ENCODE measurements at places on chromosomes 3 and 15. TPM values are rescaled to one million over a fixed set of nuclear protein-coding genes. Genes with fewer than 3 reads are reported as not detected.

DNA sequence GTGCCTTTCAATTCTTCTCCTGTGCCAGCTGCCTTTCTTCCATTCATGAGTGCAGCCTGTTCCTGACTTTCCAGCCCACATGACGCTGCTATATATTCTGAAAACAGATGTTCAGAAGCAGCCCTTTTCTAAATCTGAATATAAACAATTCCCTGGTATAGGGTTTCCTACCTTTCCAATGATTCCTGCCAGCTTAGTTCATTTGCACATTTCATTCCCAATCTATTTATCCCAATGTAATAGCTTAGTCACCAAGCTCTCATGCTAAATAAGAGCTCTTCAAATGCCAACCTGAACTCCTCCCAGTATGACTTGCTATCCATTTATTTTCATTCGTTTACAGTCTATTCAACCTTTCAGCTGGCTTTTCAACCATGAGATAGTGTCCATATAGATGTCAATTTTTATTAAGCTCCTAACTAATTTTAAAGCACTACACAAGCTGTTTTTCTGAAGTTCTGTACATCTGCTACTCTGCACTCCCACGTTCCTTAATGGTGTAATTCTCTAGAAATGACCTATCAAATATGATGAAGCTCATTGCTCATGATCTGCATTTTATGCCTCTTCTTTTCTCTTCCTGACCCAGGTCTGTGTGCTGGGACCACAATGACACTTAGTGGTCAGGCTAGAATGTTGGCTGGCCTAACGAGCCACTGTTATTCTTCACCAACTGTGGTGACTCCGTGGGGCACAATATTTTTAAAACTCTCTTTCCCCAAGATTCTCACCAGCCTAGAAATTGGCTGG lies 605.0 kb upstream of the TBL1XR1 start:
- no peak for DNase-seq

Gene FETUB
- polyA plus RNA-seq: not detected

DNA sequence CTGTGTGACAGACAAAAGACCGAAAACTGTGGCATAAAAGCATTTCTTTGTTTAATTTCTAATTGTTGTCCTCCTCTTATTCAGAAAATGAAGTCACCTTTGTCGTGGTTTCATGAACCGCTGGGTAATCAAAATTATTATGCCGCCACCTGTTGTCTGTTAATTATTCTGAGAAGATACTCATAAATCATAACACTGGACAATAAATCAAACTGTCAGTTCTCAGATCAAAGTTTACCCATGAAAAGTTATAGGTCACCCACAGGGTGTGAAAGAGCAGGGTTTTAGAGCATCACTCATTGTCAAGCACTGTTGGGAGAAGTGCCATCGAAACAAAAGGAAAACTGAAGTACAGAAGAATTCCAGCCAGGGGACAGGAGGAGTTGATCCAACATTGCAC lies 474.3 kb downstream of the NR2F2 start:
- DNase-seq: no peak

DNA sequence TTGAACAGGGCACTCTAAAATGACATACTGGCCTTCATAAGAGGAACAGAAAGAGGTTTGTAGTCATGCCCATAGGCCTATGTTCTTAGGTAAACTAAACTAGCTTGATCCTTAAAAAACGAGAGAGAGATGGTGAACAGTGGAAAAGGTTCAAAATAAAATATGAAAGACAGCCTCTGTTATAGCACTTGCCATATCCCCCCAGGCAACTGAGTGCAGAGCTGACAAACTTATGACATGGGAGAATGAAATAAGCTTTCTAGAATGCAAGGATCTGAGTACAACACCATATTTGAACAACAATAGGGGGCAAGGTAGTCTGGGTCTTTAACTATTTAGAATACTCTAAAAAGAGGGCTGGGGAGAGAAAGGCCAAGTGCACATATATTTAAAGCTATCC lies 700.6 kb upstream of the CFAP20DC start:
- DNase-seq: no peak

DNA sequence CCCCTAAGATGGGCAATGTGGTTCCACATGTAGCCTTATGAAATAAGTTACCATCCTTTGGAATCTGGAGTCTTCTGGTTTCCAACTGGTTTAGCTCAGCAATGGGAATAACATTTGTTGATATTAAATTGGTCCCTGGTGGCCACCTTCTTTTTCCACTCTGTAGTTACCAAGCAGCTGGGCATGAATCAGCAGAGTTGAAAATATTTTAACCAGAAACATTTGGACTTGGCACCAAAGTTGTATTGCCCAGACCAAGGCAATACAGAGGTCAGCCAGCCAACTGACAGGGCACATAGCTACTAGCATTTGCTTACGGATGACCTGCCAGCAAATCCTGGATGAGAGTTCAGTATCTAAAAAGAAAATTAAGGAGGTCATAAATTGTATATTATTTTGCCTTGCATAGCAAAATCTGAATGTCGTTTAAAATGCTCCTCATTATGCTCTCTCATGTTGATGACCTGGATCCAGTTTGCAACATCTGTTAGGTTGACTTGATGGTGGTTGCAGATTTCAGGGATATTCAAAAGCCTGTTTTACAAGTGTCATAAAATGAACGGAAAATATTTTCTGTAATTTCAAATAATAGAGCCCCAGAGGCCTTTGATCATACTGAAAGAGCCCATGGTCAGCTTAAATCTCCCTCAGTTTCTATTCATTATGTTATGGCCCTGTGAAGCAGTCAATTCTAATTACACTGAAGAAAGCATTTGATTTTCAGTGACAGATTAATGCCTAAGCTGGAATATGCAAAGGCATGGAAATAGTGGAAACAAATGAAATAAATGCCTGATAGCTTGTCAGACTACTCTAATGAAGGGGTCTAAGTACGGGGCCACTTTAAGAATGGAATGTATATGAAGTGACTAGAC lies 54.6 kb downstream of the PPM1L start:
- no peak for DNase-seq

Measured in GM12878 (cell line).